ENCODE measurements at places on chromosomes 5 and 9.
A peak's percentile ranks its signal among the peaks of the same experiment; 100 is the strongest.

GRCh38 chr9:70347046-70347445 lies 67.4 kb downstream of the KLF9 start:
- DNase-seq = no peak

GRCh38 chr9:96487029-96487396 lies 37.0 kb downstream of the HABP4 start:
- DNase-seq = no peak

- no peak for DNase-seq
Measured at GRCh38 chr5:178555005-178555404, 35.2 kb downstream of the COL23A1 start.

DNA sequence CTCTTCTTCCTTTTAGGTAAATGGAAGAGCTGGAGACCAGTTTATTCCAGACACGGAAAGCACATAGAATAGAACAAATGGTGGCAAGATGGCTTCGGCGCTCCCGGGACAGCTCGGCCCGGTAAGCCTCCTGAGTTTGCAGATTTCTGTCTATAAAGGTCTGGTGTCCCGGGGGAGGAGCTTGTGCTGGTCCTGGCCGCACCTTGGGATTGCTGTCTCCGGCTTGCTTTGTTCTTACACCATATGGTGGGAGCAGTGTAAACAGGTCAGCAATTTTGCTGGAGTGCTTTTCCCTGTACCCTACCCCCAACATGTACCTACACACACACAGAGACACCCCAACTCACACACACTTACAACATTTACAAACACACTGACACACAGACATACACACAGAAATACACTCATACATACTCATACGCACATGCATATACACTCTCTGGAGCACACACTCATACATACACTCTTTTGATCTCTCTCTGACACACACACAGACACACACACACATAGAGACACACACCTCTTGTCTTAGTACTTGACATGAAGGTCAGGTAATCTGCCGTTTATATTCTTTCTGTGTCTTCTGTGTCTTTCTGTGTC lies 42.0 kb downstream of the FRMPD1 start:
- DNase-seq = no peak

GRCh38 chr5:67578011-67578410 lies 381.4 kb upstream of the CD180 start:
- DNase-seq = no peak

GRCh38 chr9:26261503-26262330 lies 583.5 kb upstream of the TUSC1 start:
- DNase-seq = no peak

DNA sequence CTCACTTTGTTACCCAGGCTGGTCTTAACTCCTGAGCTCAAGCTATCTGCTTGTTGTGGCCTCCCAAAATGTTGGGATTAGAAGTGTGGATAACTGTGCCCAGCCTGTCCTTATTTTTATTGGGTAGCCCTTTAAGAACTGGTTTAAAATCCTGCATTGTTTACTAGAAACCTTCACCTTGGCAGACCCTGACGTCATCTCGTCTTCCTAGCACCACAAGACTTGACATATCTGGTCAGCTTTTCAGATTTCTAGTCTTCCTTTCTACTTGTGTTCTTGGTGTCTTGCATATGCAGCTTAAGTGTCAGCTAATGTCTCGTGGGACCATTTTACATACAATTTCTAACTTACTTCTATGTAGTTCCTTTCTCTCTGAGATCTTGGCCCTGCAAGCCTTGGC lies 258.9 kb downstream of the IZUMO3 start:
- DNase-seq = no peak

DNA sequence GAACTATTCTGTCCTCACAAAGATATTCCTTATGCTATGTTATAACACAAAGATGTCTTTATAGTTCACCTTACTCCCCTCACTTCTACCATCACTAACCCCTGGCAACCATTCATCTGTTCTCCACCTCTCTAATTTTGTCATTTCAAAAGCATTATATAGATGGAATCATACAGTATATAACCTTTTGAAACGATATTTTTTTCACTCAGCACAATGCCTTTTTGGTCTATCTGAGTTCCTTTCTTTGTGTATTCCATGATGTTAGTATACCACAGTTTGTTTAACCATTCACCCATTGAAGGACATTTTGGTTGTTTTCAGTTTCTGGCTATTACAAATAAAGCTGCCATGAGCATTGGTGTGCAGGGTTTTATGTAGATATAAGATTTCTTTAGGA lies 35.8 kb upstream of the STOM start:
- no peak for DNase-seq

GRCh38 chr5:170885256-170885655 lies 23.4 kb downstream of the RANBP17 start:
- no peak for DNase-seq

- no peak for DNase-seq
Measured at GRCh38 chr9:86329649-86330048, 24.6 kb downstream of the TUT7 start.

DNA sequence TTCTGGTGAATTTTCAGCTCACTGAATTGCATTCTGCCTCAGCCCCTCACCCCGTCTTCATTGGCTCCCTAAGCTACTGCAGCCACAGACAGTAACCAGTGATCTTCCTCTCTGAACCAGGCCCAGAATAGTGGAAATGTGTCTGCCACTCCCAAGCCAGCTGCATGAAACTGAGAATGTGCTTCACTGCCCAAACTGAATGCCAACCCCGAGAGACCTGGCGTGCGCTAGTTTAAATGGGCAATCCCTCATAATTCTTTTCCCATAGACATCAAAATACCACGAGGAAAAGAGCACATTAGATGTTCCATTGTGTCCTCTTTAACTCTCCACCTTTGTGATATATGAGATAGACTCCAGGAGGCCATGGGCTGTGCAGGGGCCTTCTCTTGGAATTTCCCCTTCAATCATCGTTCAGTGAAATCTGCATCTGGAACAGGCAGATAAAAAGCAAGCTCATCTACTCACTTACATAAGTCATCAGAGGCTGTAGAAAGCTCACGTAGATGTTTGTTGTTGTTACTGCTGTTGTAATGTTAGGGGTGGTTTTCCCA lies 320.2 kb downstream of the NFIB start:
- DNase-seq = no peak

DNA sequence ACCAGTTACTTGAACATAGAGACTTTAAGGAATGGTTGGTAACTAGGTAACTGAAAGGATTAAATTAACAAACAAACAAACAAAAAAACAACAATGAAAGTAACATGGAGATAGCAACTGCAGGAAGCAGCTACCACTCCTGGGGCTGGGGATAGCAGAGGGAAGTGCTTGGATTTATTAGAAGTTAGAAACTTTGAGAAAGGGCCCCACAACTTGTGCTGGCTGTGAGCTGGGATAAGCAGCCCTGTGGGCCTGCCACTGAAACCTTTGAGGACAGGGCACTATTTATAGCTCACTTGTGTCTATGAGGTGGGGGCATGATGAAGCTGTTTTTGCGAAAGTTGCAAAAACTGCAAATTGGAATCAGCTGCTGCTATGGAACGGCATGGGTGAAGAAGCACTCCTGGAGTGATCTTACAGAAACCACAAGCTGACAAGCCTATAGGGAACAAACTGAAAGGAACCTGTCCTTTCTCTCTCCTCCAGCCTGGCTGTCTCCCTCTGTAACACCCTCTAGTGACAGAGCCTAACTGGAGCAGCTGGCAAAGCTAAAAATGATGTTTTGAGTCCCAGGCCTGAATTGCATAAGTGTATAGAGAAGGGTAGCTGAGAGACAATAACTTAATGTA lies 91.4 kb upstream of the RANBP6 start:
- DNase-seq = no peak

- DNase-seq = peak; percentile 26
Measured at GRCh38 chr5:109987355-109987754, 297.6 kb downstream of the MAN2A1 start.

DNA sequence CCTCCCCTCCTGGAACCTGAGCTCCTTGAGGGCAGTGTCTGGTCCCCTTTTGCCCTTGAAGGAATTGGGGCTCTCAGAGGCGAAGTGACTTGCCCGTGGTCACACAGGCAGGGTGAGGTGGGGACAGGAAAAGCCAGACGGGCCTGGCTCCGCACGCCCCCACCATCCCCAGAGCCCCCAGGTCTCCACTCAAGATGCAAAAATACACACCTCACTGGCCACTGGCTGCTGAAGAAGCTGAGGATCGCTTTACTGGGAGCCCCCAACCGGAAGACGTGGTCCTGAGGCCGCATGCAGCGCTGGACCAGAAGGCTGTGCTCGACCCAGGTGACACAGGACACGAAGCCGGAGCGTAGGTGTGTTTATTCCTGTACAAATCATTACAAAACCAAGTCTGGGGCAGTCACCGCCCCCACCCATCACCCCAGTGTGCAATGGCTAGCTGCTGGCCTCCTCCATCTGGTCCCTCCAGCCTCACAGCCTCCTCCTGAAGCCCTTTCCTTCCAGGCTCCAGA lies 7.6 kb upstream of the AK1 start:
- no peak for DNase-seq

DNA sequence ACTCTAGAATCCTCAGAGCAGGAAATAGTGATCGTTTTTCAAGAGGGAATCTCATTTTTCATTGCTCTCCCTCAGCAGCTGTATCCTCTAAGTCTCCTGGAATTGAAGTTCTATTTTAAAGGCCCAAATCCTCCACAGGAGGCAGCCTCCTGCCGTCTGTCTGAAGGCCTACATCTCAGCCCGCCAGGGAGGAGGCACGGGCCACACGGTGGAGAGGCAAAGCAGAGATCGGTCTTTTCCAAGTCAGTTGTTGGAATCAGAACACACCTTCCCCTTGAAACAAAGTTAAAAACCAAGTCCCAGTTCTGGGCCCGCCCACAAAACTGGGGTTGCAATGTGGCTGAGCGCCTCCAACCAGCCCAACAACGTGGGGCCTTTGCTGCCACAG lies 68.7 kb downstream of the RAPGEF1 start:
- DNase-seq = no peak

DNA sequence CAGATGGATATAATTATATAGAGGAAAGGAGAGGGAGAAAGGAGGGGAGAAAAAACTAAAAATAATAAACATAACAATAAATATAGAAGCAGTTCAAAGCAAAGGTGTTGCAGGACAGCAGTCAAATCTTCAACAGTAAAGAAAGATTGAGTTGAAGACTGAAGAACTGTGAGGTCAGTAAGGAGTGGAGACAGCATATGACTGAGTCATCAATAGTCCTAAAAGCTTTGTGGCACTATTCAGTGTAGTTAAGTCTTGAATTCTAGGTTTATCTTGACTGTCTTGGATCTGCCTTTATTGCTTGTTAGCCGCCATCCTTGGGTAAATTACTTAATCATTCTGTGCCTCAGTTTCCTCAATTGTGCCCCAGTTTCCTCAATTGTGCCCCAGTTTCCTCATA lies 137.0 kb downstream of the MRPS30 start:
- DNase-seq = no peak

DNA sequence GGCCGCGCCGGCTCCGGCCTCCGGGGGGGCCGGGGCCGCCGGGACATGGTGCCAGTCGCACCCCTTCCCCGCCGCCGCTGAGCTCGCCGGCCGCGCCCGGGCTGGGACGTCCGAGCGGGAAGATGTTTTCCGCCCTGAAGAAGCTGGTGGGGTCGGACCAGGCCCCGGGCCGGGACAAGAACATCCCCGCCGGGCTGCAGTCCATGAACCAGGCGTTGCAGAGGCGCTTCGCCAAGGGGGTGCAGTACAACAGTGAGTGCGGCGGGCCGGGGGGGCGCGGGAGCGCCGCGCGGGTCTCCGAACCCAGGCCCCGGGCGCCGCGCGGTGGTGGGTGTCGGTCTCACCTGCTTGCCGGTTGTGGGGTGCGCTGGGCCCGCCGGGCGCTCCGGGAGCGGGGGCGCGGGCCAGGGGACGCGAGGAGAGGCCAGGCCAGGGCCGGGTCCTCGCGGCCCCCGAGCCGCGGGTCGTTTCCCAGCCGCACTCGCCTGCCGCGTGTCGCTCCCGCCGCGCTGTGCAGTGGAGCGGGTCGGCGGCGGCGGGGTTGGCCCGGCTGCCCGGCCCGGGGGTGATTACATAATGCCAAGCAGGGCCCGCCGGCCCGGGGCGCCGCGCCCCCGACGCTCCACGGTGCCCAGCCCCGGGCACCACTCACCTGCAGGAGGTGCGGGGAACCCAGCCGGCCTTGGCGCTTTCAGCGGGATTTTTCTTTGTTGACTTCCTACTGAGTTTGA lies 492 bp downstream of the RABL6 start:
- DNase-seq = no peak

GRCh38 chr9:121797081-121797480 lies 145.6 kb downstream of the DAB2IP start:
- DNase-seq = no peak
